NCI-H1417 (cell line): ENCODE measurements at places on chromosomes 13 and 19.

- DNase-seq, result no peak
These were observed at the start of gene ZNF729 for GRCh38 chr19:22286151-22286810. TSS of gene ZNF729 (plus strand) at chr19:22286441. CDS start at chr19:22286526, 85 bp downstream.

DNA sequence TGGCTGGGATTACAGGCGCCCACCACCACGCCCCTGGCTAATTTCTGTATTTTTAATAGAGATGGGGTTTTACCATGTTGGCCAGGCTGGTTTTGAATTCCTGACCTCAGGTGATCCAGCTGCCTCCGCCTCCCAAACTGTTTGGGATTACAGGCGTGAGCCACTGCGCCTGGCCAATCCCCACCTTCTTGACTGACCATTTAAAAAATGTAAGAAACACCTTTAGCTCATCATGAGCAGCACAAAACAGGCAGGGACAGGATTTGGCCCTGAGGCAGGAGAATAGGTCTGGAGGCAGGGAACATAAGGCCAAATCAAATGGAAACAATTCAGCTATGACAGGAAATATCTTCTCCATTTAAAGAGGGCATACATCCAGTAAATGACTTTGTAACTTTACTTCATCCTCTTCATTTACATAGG lies 1.4 kb upstream of the MPV17L2 start:
- no peak for DNase-seq

DNA sequence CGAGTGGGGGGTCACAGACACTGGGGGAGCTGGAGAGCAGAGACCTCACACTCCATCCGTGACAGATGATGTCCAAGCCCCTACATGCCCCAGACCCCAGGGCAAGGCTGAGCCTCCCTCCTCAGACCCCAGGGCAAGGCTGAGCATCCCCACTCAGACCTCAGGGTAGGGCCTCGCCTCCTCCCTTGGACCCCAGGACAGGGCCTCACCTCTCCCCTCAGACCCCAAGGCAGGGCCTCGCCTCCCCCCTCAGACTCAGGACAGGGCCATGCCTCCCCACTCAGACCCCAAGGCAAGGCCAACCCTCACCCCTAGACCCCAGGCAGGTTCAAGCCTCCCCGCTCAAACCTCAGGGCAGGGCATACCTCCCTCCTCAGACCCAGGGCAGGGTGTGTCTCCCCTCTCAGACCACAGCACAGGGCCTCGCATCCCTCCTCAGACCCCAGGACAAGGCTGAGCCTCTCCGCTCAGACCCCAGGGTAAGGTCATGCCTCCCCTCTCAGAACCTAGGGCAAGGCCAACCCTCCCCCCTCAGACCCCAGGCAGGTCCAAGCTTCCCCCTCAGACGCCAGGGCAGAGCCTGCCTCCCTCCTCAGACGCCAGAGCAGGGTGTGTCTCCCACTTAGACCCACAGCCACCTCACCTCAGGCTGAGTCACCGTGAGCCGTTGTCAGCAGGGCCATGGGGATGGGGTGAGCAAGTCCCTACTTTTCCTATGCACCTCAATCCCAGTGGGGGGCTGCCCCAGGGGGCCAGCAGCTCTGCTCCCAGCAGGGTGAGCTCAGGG lies 1.7 kb upstream of the S1PR4 start:
- no peak for DNase-seq

DNA sequence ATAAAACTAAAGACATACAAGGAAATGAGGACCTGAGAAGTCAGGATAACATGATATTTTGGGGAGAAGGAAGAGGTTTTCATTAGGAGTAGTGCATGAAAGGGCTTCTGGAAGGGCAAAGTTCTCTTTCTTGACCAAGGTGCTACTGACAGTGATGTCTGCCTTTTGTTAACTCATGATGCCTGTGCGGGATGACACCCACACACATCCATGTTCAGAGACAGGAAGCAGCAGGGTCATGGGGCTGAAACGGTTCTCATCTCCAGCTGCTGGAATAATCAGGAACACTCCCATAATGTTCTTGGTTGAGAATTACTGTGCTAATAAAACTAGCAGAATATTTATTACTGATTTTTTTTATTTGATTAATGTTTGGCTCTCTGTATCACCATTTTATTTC lies 29.1 kb downstream of the KCNC3 start:
- no peak for DNase-seq

DNA sequence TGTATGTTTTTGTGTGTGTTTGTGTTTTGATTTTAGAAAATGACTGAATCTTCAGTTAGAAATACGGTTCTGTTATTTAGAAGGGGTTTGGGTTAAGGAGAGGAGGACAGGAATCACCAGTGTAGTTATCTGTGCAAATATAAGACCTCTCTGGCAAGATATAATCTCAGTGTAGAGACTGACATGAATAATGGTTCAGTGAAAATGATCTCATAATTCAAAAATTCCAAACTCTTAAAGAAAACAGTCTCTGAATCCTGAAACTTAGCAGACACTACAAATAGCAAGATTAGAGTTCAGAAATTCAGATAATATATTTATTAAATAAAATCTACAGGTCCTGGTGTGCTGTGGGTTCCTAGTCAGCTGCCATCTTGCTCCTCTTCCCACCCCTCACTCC lies 73.5 kb downstream of the PDS5B start:
- no peak for DNase-seq

- no peak for DNase-seq
These were observed 45.4 kb downstream of the ARHGAP35 start for GRCh38 chr19:46906221-46906620.

- peak; percentile 64 for DNase-seq
These were observed 28.8 kb upstream of the TUBGCP3 start for GRCh38 chr13:112616586-112617362.
